Activated T-helper 2 cell treated with anti-CD3 and anti-CD28 coated beads, Interferon-gamma antibody, Interleukin-2, Interleukin-4, amounts not matched to agents 10 μg/mL and 5 μg/mL and 100 μg/mL, durations not matched to agents 14 hours and 24 hours and 36 hours (primary cell): ENCODE measurements at places on chromosomes 5 and 9. TPM values are rescaled to one million over a fixed set of nuclear protein-coding genes. Genes with fewer than 3 reads are reported as not detected.

The RASGRF2 gene
- total RNA-seq: 16.1 and 19.4 TPM in 2 replicates

GRCh38 chr9:4936823-4937222 lies 48.2 kb upstream of the JAK2 start:
- H3K4me1 ChIP-seq: peaks cover 57% of the 10 kb centered on the region
- no peak for DNase-seq
- peaks cover 8% of the 10 kb centered on the region for H3K36me3 ChIP-seq
- no peaks in the 10 kb centered on the region for H3K27me3 ChIP-seq
- H3K4me3 ChIP-seq: peak overlapping the region; percentile 53
- H3K27ac ChIP-seq: peak overlapping the region; percentile 92

DNA sequence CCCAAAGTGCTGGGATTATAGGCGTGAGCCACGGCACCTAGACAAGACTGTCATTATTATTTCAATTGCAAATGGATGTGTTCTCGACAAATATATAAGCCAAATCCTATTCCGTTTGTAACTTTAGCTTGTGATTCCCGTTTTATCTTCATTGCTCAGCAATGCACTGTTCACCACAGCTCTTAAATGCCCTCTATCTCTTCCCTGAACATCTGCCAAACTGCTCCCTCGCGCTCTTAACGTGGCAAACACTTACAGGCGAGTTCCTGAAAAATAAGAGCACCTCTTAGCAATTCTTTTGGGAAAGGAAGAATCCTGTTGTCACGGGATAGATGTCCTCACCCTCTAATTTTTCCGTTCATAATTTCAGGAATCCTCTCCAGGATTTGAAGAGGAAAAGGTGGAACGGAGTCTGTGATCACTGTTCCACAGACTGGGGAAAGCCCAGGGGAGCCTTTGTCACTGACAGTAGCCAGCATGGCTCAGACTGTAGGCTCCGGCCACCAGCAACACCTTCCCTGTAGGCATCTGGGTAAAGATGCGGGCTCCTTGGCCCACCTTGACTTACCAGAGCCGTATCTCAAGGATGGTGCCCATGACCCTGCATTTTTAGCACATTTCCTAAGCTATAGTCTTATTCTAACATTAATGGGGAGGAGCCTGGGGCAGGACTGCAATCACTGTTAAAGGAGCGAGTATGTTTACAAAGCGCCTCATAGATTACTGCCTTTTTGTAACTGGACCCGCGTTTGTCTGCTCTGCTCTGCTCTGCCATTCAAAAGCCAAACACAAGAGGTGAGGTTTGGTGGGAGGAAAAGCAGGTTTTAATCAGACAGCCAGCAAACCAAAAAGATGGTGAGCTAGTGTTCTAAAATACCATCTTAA lies 20.2 kb upstream of the GNPDA1 start:
- DNase-seq: no peak
- H3K4me3 ChIP-seq: no peak overlapping the region
- no peak overlapping the region for H3K27ac ChIP-seq
- H3K36me3 ChIP-seq: no peaks in the 10 kb centered on the region
- peaks cover 11% of the 10 kb centered on the region for H3K4me1 ChIP-seq
- H3K27me3 ChIP-seq: no peaks in the 10 kb centered on the region

DNA sequence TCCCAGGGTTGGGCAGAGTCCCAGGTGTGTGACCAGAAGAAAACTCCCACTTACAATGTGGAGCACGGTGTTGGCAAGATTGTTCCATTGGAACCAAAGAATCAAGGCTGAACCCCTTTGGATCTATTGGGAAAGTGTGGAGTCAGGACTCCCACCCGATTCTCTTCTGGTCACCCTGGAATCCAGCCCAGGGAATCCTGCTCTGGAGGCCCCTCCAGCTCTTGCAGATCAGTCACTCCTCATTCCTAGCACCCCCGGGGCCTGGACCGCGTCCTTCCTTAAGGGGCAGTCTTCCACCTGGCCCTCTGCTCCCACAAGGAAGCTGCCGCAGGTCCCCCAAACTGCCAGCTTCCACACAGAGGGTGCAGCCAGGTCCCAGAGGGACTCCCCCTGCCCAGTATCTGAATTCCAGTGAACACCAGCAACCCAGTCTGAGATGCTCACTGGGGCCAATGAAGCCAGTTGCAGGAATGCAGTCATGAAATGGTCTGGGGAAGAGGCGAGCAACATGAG lies 170.1 kb downstream of the GADD45G start:
- no peak for DNase-seq
- no peak overlapping the region for H3K27ac ChIP-seq
- no peaks in the 10 kb centered on the region for H3K36me3 ChIP-seq
- peaks cover 13% of the 10 kb centered on the region for H3K4me1 ChIP-seq
- H3K4me3 ChIP-seq: no peak overlapping the region

The NR5A1 gene
- not detected in 2 replicates for total RNA-seq

DNA sequence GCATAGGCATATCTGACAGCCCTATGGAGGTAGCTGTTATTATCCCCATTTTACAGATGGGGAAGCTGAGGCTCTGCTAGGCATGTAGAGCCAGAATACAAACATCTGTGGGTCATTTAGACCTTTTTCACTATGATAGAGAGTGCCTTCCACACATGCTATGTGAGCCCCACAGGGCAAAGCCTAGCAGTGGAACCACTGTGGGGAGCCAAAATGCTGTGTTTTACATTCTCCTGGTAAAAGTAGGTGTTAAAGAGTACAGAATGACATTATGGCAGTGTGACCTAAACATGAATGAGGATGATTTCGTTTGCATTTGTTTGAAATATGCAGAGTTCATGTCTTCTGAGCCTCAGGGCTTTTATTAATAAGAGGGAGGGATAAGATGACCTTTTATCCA lies 265.2 kb downstream of the MAST4 start:
- DNase-seq: no peak
- H3K27me3 ChIP-seq: peaks cover 44% of the 10 kb centered on the region
- no peak overlapping the region for H3K4me3 ChIP-seq

- H3K36me3 ChIP-seq: peaks cover 31% of the 10 kb centered on the region
- peaks cover 60% of the 10 kb centered on the region for H3K4me1 ChIP-seq
- peak overlapping the region; percentile 40 for H3K4me3 ChIP-seq
- DNase-seq: no peak
These were observed 60.3 kb downstream of the MAPKAP1 start for GRCh38 chr9:125646621-125647100.

DNA sequence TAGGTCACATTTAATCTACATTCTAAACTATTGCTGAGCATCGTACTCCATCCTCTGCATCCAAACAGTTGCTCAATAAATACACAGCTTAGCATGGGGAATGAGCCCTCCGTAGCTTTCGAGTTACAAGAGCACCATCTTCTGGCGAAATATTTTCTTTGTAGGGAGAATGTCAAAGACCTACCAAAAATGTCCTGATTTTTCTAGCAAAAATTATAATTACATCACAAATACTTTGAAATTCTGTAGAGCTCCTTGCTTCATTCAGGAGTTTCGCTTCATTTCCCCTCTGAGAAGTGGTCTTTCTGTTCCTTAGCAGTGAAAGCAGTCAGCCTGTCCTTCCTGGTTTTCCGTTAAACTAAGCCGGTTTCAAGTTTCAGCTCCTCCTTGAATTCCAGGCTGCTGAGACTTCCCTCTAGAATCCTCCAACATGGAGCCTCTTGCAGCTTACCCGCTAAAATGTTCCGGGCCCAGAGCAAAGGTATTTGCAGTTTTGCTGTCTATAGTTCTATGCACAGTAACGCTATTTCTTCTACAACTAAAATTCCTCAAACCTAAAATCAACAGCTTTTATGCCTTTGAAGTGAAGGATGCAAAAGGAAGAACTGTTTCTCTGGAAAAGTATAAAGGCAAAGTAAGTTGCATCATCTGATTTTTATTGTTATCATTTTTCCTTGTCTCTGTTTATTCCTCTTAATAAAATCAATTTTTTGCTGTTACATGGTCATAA lies at the start of gene GPX8:
Gene GPX8, plus strand, starts transcription at position 409 of the 730 bp plus-strand sequence. Its CDS starts 22 bp downstream, at position 431.
- no peak within 1 kb of the TSS for H3K4me3 ChIP-seq
- peaks cover 5% of the 10 kb centered on the region for H3K4me1 ChIP-seq
- H3K27ac ChIP-seq: no peak within 1 kb of the TSS
- no peak for DNase-seq

- peaks cover 56% of the 10 kb centered on the region for H3K4me1 ChIP-seq
- peak overlapping the region; percentile 37 for H3K4me3 ChIP-seq
- peaks cover 25% of the 10 kb centered on the region for H3K36me3 ChIP-seq
- DNase-seq: no peak
- H3K27ac ChIP-seq: peak overlapping the region; percentile 99
These were observed 10.5 kb upstream of the RALGDS start for GRCh38 chr9:133131506-133131905.
